ENCODE measurements at places on chromosomes 5 and 9.

DNA sequence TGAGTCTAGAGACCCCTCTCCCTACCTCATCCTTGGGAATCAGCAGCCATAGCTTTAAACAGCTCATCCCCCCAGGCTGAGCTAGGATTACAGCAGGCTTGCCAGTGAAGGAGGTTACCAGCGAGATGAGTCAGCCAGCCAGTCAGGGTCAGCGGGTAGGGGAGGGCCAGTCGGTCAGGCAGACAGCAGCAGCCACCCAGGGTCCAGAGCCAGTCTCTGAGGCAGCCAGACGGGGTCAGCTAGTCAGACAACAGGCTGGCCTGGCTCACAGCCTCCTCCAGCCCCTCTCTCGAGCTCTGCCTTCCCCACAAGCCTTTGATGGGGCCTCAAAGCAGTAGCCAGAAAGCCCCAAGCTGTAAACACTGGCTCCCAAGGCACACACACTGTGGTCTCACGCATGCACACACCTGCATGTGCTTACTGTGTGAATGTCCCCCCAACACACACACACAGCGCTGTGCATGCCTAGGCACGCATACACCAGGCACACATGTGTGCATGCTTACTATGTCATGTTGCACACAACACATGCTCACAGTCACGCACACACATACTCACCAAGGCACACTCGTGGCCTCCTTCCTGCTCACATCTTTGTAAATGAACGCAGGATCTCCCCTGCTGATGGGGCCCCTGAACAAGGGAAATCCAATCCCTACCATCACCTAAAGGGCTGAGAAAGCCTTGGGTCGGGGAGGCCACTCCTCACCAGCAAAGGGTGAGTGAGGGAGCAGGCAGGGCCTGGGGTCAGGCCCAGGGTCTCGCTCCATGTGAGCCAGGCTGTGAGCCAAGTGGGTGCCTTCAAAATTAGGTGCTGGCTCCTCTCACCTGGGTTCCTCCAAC, 28.2 kb upstream of the CPLX2 start:
- no peaks in the 10 kb centered on the region for H3K36me3 ChIP-seq
- H3K27ac ChIP-seq = no peak overlapping the region

DNA sequence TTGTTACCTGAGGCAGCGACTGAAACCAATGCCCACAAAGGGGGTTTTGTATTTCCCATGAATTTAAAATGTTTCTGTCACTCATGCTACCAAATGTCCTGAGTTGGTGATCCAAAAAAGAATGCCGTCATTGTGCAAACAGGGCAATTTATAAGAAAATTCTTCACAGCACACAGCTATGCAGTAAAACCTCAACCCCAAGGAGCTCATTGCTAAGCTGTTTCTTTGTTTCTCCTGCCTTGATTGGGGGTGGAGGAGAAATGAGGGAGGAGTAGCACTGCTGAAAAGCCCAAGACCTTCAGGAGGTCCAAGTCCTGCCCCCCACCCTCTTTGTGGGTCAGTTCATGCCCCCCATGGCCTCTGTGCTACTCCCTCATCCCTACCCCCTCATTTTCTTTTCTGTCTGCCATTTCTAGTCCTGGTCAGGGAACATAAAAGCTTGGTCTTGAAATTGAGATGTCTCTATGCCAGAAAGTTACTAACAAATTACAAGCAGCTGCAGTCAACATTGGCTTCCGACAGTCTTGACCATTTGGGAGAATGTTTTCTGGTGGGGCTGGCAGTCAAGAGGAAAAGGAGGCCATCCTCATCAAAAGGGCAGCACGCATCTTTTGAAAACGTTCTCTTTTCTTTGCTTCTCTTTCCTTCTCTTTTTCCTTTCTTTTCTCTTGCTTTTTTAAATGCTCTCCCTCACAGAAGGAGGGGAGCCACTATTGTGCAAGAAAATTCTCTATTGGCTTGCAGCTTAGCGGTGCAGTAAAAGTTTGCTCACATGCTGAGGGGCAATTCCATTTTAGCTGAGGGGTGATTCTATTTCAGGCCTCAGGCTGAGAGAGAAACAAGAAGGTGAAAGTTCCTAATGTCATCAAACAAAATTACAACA, 133.3 kb downstream of the GCNT1 start:
- H3K27me3 ChIP-seq = peaks cover 2% of the 10 kb centered on the region
- H3K36me3 ChIP-seq = no peaks in the 10 kb centered on the region
- no peak overlapping the region for H3K27ac ChIP-seq

DNA sequence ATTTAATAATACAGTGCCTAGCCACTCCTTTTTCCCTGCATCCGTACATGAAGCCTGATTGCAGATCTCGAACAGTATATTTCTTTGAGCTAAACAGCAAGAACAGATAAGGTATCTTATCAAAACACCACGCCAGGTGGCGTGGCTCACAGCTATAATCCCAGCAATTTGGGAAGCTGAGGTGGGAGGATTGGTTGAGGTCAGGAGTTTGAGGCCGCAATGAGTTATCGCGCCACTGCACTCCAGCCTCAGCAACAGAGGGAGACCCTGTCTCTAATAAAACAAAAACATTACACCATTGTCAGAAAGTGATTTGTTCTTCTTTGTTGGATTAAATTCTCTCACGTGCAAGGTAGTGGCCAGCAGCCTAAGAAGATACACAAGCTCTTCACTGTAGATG, 291.2 kb upstream of the DMRT1 start:
- H3K36me3 ChIP-seq = no peaks in the 10 kb centered on the region
- peaks cover 4% of the 10 kb centered on the region for H3K27me3 ChIP-seq

- H3K4me3 ChIP-seq = no peak overlapping the region
- DNase-seq = no peak
- H3K36me3 ChIP-seq = no peaks in the 10 kb centered on the region
Observed at GRCh38 chr9:74147906-74148305, 349.2 kb upstream of the RORB start.

- no peaks in the 10 kb centered on the region for H3K4me1 ChIP-seq
- H3K27me3 ChIP-seq = no peaks in the 10 kb centered on the region
- no peak for DNase-seq
- H3K36me3 ChIP-seq = no peaks in the 10 kb centered on the region
- no peak overlapping the region for H3K27ac ChIP-seq
Observed at GRCh38 chr9:120032639-120033038, 547.3 kb downstream of the CDK5RAP2 start.

DNA sequence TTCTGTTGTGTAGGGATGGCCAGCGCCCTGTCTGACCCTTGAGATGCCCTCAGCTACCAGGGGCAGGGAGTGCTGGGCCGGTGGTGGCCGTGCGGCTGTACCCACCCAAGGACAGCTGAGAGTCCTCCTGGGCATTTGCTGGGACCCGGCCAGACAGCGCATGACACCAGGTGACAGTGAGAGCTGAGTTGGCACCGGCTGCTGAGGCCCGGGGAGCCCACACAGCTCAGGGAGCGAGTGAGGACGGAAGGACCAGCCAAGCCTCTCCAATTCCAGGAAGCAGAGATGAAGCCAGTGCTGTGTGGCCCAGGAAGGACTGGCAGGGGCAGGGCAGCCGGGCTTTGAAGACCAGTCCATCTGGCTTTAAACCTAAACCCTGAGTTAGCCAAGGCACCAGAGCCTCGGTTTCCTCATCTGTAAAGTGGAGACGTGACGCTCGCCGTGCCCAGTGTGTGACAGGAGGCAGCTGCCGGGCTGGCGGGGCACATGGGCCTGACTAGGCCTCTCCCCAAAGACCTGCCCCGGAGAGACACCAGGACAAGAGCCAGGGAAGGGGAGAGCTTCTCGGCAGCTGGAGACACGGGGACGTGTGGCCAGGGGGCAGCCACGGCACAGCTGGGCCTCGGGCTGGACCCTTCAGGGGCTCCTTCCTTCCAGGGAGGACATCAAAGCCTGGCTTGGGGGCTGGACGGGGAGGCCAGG, 3.0 kb upstream of the AGPAT2 start:
- no peak overlapping the region for H3K27ac ChIP-seq
- peaks cover 8% of the 10 kb centered on the region for H3K27me3 ChIP-seq
- DNase-seq = no peak
- no peak overlapping the region for H3K4me3 ChIP-seq
- peaks cover 11% of the 10 kb centered on the region for H3K4me1 ChIP-seq

- H3K36me3 ChIP-seq = peaks cover 37% of the 10 kb centered on the region
- no peak overlapping the region for H3K27ac ChIP-seq
- peaks cover 2% of the 10 kb centered on the region for H3K4me1 ChIP-seq
- DNase-seq = no peak
- H3K4me3 ChIP-seq = no peak overlapping the region
Observed at GRCh38 chr5:37685816-37686215, 154.0 kb downstream of the GDNF start.

Measured in activated B cell treated with CpG ODN at 0.5 μM for 24 hours (primary cell).